CD4-positive, alpha-beta T cell treated with Interleukin-6 for 4 hours (primary cell): ENCODE measurements at places on chromosomes 7 and 10.

GRCh38 chr7:44379366-44380188 lies 54.2 kb upstream of the CAMK2B start:
- DNase-seq, result no peak

DNA sequence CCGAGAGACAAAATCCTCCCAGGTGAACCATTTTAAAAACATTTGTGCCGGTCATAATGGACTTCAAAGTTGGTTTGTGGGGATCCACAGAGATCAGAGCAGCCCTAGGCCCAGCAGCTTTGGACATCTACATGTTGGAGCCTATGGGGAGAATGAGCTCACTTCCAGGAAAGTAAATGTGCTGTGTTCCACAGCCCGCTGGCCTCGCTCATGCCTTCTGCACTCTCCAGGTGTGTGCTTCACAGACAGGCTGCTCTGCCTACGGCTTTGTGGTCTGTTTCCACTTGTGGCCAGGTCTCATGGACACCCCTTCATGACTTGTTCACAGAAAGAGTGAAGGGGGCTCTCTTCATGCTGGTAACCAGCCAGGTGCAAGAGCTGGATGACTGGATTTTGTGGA lies 141.6 kb downstream of the ADARB2 start:
- no peak for DNase-seq

DNA sequence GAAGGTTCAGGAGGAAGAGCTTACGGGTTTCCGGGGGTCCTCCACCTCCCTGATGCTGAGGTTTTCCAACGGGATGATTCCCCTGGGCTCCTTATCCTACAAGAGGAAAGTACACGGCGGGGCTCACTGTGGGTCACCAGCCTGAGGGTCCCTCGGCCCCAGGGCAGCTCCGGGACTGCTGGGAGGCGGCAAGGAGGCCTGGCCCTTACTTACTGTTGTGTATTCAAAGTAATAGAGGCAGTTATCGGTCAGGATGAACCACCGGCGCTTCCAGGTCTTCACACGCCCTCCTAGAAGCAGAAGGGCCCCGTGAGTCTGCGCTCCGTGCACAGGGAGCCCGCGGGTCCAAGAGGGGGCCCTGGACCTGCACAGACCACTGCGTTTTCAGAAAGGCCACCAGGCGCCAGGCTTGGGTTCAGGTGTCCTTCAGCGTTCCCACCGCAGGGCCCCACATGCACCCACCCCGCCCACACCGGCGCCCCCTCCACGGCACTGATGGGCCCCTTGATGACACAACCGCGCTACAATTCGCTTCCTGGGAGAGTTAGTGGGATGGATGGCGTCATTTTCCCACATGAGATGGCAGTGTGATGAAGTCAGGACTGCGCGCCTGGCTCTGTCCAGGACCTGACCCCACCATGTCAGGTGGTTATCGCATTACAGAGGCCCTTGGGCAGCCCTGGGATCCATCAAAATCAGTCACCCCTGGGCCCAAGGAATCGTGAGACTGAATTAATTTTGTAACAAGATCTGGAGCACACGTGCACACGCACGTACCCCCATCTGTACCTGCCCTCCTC lies 106.7 kb downstream of the CYTH3 start:
- DNase-seq, result no peak

DNA sequence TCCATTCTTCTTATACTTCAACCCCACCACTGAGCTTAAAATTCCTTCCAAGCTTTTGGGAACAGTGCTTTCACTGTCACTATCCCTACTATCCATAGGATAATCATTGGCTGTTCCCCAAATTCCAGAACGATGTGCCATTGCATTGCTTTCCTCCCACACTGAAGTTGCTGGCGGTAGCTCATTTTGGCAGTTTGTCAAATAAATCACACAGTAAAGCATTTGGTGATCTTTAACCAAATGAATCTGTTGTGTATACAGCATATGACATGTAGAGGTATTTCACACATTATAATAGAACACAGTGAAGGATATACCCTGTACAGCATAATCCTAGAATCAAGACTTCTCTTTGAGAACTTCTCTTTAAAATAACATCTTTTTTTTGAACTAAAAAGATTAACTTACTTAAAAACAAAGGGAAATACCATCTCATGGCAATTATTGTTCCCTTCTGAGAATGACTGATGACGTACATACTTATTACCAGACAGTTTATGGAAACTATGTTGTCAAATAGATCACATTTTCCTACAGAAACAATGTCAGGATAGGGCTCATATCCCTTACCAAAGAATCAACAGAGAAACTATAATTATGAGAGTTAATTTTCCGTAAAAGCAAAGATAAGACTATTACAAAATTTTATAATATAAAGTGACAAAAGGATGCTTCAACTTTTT lies 93.6 kb downstream of the CTNNA3 start:
- DNase-seq, result no peak

- DNase-seq, result no peak
Observed at GRCh38 chr10:33073641-33074415, 115.8 kb upstream of the ITGB1 start.
